ENCODE measurements at places on chromosomes 7 and 10.

DNA sequence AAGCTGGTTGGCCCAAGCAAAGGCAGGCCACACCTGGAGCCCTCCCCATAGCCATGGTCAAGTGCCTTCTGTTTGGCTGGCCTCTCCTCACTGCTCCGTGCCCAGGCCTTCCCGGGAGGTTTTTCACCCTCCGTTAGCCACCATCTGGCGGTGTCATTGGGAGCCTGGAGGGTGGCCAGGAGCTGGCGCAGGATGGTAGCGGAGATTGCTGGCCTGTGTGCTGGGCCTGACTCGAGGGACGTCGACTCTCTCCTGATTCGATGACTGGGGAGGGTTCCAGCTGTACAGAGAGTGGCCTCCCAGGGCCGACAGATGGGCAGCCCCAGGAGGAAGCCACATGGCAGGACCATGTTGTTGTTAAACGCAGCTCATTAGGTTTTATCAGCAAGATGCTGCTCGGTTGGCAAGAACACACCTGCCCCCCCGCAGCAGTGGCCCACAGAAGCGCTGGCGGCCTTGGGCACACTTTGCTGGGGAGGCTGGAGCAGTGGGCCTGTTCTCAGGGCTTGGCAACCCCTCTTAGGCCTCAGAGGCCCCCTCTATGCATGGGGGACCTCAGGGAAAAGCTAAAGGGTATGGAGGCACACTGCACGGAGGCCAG, 64.0 kb upstream of the CACUL1 start:
- no peak for DNase-seq

DNA sequence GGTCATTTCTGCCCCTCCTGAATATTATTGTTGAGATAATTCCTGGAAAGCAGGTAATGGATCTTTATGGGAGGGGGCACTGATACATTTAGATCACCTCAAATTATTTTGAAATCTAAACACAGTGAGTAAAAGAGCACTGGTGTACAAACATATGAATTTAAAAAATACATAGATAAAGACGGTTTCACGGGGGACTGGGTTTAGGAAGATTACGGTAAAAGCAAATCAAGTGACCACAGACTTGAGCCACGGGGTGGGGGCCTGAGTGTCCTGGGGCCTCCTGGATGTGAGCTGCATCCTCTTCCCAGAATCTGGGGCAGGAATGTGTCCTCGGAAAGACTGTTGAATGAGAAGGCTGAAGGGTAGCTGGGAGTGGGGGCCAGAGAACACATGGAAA, 219.1 kb upstream of the KLF6 start:
- DNase-seq: no peak

DNA sequence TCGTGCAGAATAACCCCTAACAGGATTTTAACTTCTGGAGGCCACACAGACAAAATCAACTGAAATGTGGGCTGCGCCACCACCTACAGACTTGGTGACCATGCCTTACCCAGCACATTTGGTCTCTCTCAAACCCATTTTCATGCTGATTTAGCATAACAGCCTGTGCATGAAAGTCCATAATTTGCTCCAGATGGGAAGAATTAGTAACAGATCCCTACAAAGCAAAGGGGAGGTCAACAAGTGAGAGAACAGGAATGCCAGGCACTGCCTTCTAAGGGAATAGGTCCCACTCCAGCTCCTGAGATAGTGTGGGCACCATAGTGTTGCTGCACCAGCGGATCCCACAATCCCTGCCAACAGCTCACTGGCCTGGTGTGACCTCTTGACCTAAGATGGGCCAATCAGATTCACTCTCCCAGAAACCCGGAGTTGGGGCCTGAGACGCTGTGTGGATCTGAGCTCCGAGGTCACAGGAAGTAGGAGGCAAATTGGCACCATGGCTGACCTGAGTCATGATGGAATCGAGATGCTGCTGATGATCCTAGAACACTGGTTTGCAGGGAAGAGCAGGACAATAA, 32.4 kb downstream of the SLIT1 start:
- DNase-seq: no peak

GRCh38 chr10:8065651-8066050, 11.2 kb downstream of the GATA3 start:
- no peak for DNase-seq

DNA sequence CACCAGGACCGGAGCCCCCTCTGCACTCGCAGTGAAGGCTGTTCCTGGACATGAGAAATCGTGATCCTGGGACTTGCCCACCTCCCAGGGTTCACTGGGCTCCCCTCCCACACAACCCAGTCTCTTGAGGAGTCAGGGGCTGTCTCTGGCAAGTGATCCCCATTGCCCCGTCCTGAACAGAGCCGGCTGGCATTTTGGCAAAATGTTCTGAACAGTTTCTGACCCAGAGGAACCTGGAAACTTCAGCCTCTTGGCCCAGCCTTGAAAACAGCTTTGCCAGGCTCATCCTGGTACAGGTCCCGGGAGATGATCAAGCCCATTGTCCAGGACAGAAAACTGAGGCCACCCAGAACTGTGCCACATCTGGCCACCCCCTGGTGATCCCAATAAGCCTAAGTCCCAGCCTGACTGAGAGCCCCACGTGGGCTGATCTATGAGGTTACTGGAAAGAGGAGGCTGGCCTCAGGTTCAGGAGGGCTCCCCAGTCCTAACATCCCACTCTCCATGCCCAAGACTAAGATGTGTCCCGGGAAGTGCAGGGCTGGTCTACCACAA, 115.7 kb downstream of the OAT start:
- no peak for DNase-seq

DNA sequence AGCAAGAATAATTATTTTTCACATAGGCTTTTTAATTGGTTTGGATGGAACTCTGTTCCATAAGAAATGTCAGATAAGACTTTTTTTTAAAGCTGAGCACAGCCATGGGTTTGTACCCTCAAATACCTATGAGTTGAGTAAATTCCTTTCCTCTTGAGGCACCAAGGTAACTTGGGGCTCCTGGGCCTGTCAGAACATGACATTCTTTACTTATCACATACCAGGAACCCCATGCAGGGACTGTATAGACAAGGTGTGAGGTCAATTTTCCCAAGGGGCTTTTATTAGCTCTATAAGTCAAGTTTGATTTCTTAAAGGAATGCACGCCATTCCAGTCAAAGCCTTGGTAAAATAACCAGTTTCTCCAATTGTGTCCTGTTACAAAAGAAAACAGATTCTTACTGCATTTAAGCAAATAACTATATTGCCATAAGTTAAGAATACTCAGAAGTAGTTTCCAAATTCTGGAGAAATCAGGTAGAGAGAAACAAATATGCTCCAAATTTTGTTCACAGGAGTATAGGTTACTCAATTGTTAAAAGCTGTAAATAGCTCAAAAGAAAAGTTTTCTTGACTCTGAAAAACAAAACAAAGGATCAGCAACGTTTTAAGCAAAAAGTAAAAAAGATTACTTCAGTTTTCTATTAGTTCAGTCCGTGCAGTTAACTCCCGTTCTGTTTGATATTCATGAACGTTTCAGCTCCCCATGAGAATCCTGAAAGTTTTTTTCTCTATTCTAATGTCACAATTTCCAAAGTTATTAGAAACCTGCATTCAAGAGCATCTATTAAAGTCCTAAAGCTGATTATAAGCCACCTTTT, 167.5 kb upstream of the NAMPT start:
- DNase-seq: no peak

DNA sequence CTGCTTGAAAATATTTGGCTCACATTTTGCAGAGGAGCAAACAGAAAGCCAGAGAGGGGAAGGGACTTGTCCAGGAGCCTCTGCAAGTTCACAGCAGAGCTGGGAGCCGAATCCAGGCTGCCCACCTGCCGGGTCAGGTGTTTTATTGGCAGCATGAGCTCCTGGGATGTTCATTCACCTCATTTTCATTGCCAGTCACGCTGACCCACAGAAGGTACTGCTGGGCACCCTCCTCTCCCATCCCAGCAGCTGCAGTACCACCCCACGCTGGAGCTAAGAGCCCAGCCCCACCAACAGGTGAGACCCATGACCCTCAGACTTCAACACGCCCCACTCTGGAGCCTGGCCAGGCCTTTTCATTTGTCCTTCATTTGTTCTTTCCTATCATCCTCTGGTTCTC, 102.7 kb downstream of the GRID1 start:
- no peak for DNase-seq

- DNase-seq: no peak
Measured at GRCh38 chr7:24995466-24995865, 15.5 kb upstream of the OSBPL3 start.

DNA sequence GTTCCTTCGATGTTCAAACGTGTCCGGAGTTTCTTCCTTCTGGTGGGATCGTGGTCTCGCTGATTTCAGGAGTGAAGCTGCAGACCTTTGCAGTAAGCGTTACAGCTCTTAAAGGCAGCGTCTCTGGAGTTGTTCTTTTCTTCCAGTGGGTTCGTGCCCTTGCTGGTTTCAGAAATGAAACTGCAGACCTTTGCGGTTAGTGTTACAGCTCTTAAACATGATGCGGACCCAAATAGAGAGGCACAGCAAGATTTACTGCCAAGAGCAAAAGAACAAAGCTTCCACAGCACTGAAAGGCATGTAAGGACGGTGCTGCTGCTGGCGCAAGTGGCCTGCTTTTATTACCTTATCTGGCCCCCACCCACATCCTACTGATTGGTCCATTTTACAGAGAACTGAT, 931.4 kb downstream of the IPMK start:
- no peak for DNase-seq

- DNase-seq: no peak
Measured at GRCh38 chr7:77406421-77406820, 9.7 kb downstream of the GSAP start.

DNA sequence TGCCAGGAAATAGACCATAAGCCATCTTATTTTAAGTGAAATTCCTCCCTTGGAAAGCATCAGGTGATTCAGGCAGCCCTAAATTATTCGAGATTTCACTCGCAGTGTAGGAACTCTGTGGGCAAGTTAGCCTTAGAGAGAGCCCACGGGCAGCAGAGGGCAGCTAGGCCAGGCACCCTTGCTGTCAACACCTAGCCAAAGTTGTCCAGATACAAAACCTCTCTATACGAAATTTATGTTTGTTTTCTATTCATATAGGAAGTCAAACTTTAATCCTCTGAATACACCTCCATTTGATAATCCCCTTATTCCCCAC, 1043.5 kb downstream of the GATA3 start:
- no peak for DNase-seq

- no peak for DNase-seq
Measured at GRCh38 chr7:40889539-40889938, 754.7 kb downstream of the SUGCT start.

- DNase-seq: no peak
Measured at GRCh38 chr10:69726850-69727249, 74.9 kb upstream of the COL13A1 start.

- no peak for DNase-seq
Measured at GRCh38 chr7:117718116-117718835, 155.0 kb downstream of the CTTNBP2 start.

DNA sequence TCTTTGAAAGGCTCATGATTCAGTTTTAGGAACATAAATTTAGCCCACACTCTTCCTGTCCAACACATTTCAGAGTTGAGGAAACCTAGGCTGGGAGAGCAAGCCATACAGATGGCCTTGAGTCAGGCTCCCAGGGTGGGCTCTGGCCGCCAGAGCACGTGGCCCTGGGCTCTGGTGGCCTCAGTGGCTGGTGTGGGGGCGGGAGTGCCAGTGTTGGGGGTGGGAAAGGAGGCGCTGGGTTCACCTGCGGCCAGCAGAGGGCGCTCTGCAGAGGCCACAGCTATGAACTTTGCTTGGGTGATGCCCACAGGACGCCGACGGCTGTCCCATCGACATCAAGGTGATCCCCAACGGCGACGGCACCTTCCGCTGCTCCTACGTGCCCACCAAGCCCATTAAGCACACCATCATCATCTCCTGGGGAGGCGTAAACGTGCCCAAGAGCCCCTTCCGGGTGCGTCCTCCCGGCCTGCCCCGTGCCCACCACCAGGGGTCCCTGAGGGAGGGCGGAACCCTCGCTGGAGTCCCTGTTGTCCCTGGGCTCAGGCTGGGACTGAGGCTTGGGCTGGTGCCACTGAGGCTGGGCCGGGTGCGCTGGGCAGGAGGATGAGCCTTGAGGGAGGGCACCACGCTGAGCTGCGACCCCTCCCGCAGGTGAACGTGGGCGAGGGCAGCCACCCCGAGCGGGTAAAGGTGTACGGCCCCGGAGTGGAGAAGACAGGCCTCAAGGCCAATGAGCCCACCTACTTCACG, 11.9 kb downstream of the FLNC start:
- DNase-seq: no peak

GRCh38 chr10:5551531-5552375, 27.0 kb downstream of the CALML3 start:
- no peak for DNase-seq

DNA sequence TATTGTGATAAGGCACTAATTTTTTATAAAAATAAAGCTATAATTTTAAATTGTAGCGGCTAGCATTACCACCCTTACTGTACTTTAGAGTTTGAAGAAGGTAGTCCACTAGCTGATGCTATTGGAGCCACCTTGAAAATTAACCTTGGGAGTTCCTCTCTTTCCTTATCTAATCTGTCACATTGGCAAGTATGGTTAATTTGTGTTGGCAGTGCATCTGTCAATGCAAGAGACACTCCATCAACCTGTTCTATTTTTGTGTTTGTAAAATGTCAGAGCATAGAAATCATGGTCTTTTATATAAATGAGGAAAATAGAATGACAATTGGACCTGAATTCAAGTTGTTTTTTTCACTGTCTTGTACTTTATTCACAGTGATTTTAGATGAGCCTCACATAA, 20.5 kb downstream of the GLCCI1 start:
- DNase-seq: no peak

GRCh38 chr7:47634273-47634672, 52.4 kb upstream of the TNS3 start:
- no peak for DNase-seq

DNA sequence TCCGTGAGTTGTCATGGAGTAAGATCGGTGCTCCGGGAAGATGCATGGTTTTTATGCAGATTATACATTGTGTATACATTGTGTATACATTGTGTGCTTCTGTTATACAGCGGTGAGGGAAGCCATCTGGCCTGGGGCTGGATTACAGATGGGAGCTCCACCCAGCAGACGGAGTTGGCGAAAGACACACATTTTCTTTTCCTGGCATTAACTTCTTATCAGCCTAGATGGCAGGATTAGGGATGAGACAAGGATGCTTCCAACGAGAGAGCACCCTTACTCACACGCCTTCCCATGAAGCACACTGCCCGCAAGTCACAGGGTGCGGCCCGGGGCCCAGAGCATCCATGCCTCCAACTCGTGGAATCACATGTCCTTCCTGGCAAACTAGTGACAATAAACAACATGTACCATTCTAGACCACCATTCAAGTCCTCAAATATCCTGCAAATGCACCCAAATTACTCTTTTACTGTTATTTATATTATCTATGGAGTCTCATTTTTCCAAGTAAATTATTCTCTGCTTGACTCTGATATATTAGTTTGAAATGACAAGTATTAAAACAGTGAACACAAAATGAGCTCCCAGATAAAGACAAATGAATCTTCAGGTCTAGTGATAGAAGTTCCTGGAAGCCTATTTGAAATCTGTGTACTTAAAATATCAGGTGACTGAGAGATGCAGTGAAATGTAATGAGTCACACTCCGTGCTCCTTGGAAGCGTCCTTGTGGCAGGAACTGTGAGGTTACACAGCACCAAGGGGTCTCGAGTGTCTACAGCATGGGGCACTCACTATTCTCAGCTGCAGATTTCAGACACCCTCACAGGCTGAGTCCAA, 29.8 kb upstream of the PPP2R2D start:
- DNase-seq: no peak

- DNase-seq: no peak
Measured at GRCh38 chr7:114140561-114140960, 221.8 kb upstream of the PPP1R3A start.

- no peak for DNase-seq
Measured at GRCh38 chr7:120567204-120567603, 290.7 kb downstream of the TSPAN12 start.
